Activated CD4-positive, alpha-beta T cell treated with anti-CD3 and anti-CD28 coated beads for 36 hours (primary cell): ENCODE measurements at places on chromosomes 4 and X.

DNA sequence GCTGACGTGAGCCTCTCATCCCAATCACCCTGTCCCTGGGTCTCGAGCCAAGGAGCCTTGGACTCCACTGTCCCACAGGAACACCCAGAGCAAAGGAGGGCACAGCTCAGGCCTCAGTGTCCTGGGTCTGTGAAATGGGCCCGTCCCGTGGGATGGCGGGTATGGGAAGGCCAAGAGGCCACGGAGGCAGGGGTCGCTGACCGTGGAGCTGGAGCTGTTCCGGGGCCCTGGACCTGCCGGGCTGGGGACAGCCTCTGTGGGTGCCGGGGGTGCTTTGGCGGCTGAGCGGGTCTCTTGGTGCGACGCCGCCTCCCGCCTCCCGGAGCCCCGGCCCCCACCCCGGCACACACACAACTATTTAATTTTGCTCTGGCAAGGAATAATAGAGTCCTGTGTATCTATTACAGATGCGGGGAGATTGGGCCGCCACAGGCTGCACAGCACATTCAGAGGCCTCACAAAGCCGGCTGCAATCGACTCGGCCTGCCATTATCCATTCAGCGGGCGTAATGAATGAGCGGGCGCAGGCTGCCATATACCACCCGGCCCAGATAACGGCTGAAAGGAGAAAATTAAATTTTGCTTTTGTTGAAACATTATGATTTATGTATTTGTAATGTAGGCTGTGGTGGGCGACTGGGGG, 83.9 kb upstream of the NKX1-1 start:
- no peak for DNase-seq

GRCh38 chr4:62285026-62285425, 1084.9 kb downstream of the ADGRL3 start:
- no peak for DNase-seq

- no peak for DNase-seq
These were observed 6.6 kb upstream of the PPM1K start for GRCh38 chr4:88291003-88291402.

DNA sequence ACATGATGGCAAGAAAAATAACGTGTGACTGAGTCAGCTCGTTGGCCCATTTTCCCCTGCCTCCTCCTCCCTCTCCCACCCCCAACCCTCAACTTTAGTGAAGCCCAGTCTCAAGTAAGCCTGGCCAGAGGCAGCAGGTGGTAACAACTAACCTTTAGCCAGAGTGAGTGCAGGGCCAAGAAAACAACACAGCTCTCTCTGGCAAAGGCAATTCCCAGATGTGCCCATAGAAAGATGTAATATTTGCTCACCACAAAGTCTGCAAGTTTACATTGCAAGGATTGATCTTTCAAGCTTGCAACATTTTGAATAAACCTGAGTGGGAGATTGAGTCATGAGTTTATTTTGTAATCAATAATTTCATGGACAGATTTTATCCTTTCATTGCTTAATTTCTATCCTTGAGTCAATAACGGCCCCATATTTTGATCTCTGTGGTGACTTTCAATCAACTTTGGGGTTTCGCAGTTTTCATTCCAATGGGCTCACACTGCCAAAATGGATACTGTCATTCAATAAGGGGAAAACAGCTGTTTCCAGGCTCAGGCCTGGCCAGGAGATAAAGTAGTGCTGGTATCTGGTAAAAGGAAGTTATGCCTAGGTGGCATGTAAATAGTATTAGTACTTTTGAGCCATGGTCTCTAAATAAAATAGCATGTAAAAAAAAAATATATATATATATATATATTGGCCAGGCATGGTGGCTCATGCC, 130.7 kb upstream of the TMEM164 start:
- no peak for DNase-seq

DNA sequence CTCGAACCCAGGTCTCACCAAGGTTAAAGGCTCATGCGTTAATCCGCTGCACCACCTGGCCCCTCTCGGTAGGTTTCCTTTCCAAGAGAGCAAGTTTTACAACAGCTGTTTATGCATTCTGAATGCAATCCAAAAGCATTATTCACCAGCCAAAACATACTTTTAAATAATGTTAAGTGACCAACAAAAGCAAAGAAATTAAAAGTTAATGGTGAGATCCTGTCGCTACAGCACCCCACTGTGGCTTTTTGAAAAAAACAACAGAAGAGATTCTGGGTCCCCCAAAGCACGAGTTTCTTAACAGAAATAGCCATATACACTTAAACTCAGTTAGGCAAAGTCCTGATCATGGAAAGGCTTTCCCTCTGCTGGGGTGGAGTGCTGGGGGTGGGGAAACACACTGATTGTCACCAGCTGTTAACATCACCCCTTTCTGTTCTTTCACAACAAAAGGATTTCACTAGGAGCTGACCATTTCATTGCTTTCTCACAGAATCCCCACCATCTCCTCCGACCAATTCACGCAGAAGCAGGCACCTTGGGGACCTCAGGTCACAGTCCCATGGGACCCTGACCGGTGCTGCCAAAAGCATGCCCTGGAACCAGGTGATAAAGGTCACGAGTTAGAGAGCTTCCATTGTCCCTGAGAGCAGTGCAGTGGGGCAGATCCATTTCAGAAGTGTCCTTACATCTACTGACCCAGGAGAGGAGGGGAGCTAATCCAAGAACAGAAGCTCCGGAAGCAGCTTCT, 51.2 kb downstream of the ZNF827 start:
- no peak for DNase-seq

DNA sequence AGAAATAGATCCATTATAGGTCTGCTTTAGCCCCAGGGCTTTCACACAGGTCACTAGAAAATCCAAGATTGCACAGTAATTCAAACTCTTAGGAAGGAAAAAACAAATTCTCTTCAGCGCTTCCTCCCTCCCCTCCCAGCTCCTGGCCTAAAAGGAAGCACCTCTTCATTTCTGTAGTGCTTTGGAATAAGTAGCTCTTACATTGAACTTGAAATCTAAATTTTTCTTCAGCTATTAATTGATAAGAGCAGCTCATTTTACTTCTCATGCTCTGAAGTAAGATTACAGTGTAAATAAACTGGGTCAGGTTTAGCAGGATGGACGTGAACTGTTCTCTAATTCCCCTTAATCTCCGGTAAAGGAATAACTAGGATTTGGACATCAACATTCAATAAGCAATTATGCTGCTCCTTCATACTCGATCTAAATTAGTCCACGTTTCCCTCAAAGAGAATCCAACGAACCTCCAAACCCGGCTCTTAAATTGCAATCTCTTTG, 10.9 kb upstream of the SEL1L3 start:
- DNase-seq = no peak

- DNase-seq = no peak
These were observed 58.3 kb downstream of the LEF1 start for GRCh38 chr4:108110450-108110849.

- DNase-seq = no peak
These were observed 680 bp upstream of the ASMTL start for GRCh38 chrX:1453395-1453783.

GRCh38 chr4:110953191-110953590, 330.3 kb upstream of the PITX2 start:
- DNase-seq = no peak

DNA sequence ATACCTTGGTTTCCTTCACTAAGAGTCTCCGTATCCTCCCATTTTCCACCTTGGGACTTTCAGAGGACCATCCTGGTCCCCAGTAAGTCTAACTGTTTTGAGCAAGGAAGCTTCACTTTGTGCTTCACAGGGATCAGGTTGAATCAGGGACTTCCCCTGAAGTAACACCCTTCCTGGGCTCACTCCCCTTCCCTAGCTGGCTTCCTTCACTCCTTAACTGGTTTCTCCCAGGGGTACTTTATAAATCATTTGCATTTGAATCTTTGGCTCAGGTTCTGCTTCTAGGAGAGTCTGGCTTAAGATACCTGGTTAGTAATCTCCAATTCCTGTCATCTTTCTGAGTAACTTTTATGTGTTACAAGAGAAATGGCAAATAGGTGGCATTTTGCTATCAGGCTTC, 24.5 kb upstream of the GRIA2 start:
- no peak for DNase-seq

DNA sequence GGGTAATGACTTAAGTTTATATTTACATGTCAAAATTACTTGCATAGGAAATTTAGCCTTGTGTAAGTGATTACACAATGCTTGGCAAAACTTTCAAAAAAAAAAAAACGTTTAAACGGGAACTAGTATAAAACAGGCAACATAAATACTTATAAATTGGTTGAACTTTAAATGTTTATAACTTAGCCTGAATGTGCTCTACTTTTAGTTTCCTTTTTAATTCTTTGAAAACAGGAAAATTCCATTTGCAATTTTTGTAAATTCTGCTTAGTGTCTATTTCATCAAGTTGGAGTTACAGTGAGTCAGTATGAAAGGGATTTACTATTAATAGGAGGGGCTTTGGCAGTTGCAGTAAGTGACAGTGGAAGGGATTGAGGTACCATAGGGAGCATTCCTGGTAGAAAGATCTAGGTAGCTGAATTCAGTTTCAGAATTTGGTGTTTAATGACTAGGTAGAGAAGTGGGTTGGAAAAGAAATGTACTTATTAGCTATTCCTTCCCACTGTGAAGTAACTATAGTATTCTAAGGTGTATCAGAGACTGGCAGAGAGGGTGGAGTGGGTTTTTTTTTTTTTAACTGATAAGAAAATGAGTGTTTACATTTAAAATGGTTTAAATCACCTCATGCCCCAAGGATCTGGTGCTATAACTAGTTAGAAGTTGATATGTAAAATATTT, 2.8 kb downstream of the STAG2 start:
- no peak for DNase-seq

DNA sequence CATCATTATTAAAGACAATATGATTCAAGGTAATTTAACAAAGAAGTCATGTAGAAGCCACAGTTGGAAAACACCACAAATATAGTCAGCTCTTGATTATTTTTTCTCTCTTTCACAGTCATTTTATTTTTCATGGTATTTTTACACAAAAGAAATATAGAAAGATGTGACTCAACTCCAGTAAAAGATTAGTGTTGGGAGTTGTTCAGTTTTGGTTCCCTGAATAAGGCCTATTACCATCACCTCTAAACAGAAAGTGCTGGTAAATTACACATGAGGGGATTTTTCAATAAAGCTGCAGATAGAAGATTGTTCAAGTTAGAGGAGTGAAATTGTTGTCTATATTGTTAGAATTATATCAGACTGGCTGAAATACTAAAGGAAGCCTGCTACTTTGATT, 107.0 kb downstream of the DDIT4L start:
- DNase-seq = no peak

GRCh38 chr4:102469806-102470205, 31.4 kb upstream of the NFKB1 start:
- DNase-seq = no peak

GRCh38 chrX:13994536-13995080, 35.1 kb downstream of the GEMIN8 start:
- no peak for DNase-seq

DNA sequence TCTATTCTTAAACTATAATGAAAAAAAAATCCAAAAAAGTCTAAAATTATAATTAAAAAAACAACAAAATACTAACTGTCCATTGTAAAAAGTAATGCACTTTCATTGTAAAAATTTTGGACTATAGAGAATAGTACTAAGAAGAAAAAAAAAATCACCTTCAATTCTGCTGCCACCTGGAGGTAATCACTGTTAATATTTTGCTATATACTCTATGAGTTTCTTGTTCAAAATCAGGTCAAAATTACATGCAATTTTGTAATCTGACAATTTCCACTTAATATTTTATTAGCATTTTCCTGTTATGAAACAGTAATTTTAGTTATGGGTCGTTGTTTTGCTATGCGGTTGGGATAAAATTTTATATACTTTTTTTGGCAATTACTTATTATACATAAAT, 62.0 kb downstream of the HTT start:
- no peak for DNase-seq
